H1 (cell line): ENCODE measurements at places on chromosomes 11 and 22. TPM values are rescaled to one million over a fixed set of nuclear protein-coding genes. Genes with fewer than 3 reads are reported as not detected.

Gene SERPING1
- total RNA-seq = 50.9 and 57.3 TPM in 2 replicates

Gene OR6A2
- 0.10 and 0.20 TPM in 2 replicates for total RNA-seq

Gene CARNS1
- 0.61 and 1.1 TPM in 2 replicates for total RNA-seq

Gene TUBA8
- total RNA-seq = 0.23 and 1.0 TPM in 2 replicates

Gene OR51F2
- not detected in 2 replicates for total RNA-seq

Gene ART1
- not detected in 2 replicates for total RNA-seq

Gene PNPLA3
- total RNA-seq = 23.4 and 24.6 TPM in 2 replicates

Gene APOBEC3H
- 0.47 and 0.48 TPM in 2 replicates for total RNA-seq

Gene TSGA10IP
- total RNA-seq = 1.3 and 1.9 TPM in 2 replicates

Gene MS4A14
- total RNA-seq = not detected in 2 replicates

Gene MS4A2
- not detected in 2 replicates for total RNA-seq

Gene RASGRP2
- 37.9 and 40.6 TPM in 2 replicates for total RNA-seq

Gene SF3B2
- 231 and 237 TPM in 2 replicates for total RNA-seq

Gene SNX32
- 1.1 and 2.2 TPM in 2 replicates for total RNA-seq

Gene PHETA2
- 7.4 and 8.0 TPM in 2 replicates for total RNA-seq

Gene MRPL17
- total RNA-seq = 70.5 and 71.7 TPM in 2 replicates

Gene LGALS12
- 1.3 and 1.6 TPM in 2 replicates for total RNA-seq

Gene MYO7A
- total RNA-seq = 1.9 and 2.4 TPM in 2 replicates

Gene TMEM25
- 13.7 and 18.3 TPM in 2 replicates for total RNA-seq

Gene MOGAT2
- total RNA-seq = not detected in 2 replicates

Gene TKFC
- 53.5 and 56.0 TPM in 2 replicates for total RNA-seq

Gene SHISA8
- 0.89 and 0.90 TPM in 2 replicates for total RNA-seq

Gene TRIM49
- not detected in 2 replicates for total RNA-seq

Gene MS4A13
- not detected in 2 replicates for total RNA-seq

Gene SLC5A12
- 1.4 and 1.5 TPM in 2 replicates for total RNA-seq

Gene POU2AF1
- total RNA-seq = not detected in 2 replicates

Gene RFPL2
- total RNA-seq = 0.19 TPM in 1 of 2 replicates, not detected in the other

Gene SCARF2
- 9.8 and 10.0 TPM in 2 replicates for total RNA-seq

Gene RNF121
- 37.2 and 39.7 TPM in 2 replicates for total RNA-seq

Gene OR6T1
- total RNA-seq = not detected in 2 replicates

Gene EIF4G2
- 949 and 964 TPM in 2 replicates for total RNA-seq

Gene SLC6A5
- not detected in 2 replicates for total RNA-seq

Gene LMO2
- 2.0 and 2.7 TPM in 2 replicates for total RNA-seq

Gene NOL12
- 26.7 and 28.3 TPM in 2 replicates for total RNA-seq

Gene NPAS4
- total RNA-seq = 0.88 and 0.99 TPM in 2 replicates

Gene SLC22A6
- not detected in 2 replicates for total RNA-seq

Gene BARX2
- total RNA-seq = not detected in 2 replicates

Gene GDPD5
- total RNA-seq = 8.1 and 8.6 TPM in 2 replicates

Gene UBQLN3
- total RNA-seq = not detected in 2 replicates

Gene MPZL3
- total RNA-seq = 3.3 and 3.9 TPM in 2 replicates

Gene SEC14L2
- 2.8 and 4.3 TPM in 2 replicates for total RNA-seq

Gene OR51B5
- not detected in 2 replicates for total RNA-seq
